ENCODE measurements at places on chromosomes 2 and 18. TPM values are rescaled to one million over a fixed set of nuclear protein-coding genes. Genes with fewer than 3 reads are reported as not detected.

- H3K27ac ChIP-seq: no peak overlapping the region
- H3K4me1 ChIP-seq: peaks cover 9% of the 10 kb centered on the region
- H3K36me3 ChIP-seq: peaks cover 5% of the 10 kb centered on the region
- H3K4me3 ChIP-seq: no peak overlapping the region
- no peaks in the 10 kb centered on the region for H3K27me3 ChIP-seq
These were observed 14.2 kb downstream of the MTX2 start for GRCh38 chr2:176283291-176284068.

DNA sequence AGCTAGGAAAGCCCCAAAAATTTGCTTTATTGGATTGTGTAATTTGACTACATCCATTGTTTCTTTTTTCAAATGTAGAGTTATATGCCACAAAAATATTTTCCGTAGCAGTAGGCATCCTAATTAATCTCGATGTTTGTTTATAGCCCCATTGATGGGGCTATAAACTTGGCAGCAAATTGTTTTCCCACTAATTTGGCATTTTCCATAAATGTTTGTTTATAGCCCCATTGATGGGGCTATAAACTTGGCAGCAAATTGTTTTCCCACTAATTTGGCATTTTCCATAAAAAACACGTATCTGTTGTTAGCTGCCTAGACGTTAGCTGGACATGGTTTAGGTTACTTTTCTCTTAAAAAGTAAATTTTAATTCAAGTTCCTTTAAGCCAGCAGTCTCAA, 23.8 kb downstream of the MSH2 start:
- no peaks in the 10 kb centered on the region for H3K4me1 ChIP-seq
- DNase-seq: no peak
- no peak overlapping the region for H3K4me3 ChIP-seq
- H3K27ac ChIP-seq: no peak overlapping the region
- H3K27me3 ChIP-seq: no peaks in the 10 kb centered on the region

LINC00305 gene
- not detected for total RNA-seq

IL18R1 gene
- total RNA-seq: 0.71 TPM

DNA sequence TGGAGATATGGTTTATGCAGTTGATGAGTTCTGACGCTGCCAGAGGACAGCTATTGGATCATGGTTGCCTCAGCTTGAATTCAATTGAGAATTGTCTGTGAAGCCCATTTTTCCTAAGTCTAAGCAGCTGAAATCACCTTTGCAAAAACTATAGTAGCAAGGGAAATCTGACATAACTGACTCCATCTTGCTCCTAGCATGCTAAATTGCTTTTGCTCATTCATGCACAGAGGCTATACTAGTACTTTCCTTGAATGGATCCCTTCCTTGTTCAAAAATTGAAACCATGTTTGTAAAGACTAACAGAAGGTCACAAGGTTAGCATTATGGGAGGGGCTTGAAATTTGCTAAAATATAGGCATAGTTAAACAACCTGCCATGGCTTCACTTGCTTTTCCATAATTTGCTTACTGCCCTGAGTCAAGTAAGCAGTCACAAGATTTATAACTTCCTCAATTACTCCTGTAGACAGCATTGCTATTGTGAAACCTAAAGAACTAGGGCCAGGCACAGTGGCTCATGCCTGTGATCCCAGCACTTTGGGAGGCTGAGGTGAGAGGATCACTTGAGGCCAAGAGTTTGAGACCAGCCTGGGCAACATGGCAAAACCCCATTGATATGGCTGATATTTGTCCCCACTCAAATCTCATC, 41.2 kb downstream of the CHRNA1 start:
- no peak overlapping the region for H3K27ac ChIP-seq
- no peak overlapping the region for H3K4me3 ChIP-seq
- DNase-seq: no peak
- H3K4me1 ChIP-seq: no peaks in the 10 kb centered on the region
- H3K27me3 ChIP-seq: no peaks in the 10 kb centered on the region

- no peaks in the 10 kb centered on the region for H3K27me3 ChIP-seq
- no peaks in the 10 kb centered on the region for H3K4me1 ChIP-seq
- H3K4me3 ChIP-seq: no peak overlapping the region
- no peak for DNase-seq
- no peaks in the 10 kb centered on the region for H3K36me3 ChIP-seq
- no peak overlapping the region for H3K27ac ChIP-seq
These were observed 248.2 kb upstream of the TNP1 start for GRCh38 chr2:217108086-217108485.

DNA sequence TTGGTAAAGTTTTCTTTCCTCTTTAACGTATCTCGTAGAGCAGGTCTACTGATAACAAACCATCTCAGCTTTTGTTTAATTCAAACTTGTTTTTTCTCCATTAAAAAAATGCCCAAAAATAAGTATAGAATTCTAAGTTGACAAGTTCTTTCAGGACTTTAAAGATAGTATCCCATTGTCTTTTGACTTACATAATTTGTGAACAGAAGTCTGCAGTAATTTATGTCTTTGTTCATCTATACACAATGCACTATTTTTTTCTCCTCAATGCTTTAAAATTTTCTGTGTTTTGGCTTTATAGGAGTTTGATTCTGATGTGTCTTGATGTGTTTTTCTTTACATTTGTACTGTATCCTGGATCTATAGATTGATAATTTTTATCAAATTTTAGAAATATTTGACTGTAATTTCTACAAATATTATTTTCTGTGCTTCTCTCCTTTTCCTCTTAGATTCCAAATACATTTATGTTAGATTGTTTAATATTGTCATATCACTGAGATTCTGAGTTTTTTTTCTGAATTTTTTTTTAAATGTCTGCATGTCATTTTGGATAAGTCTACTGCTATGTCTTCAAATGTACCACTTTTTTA, 143.3 kb downstream of the FTCDNL1 start:
- H3K27me3 ChIP-seq: peaks cover 10% of the 10 kb centered on the region
- no peak overlapping the region for H3K4me3 ChIP-seq
- DNase-seq: no peak
- H3K27ac ChIP-seq: no peak overlapping the region
- peaks cover 4% of the 10 kb centered on the region for H3K36me3 ChIP-seq
- H3K4me1 ChIP-seq: no peaks in the 10 kb centered on the region

GRCh38 chr2:44328750-44329149, 32.5 kb downstream of the PREPL start:
- no peak overlapping the region for H3K27ac ChIP-seq
- H3K4me3 ChIP-seq: no peak overlapping the region
- no peak for DNase-seq
- H3K4me1 ChIP-seq: peaks cover 6% of the 10 kb centered on the region

ALLC gene
- total RNA-seq: not detected

DNA sequence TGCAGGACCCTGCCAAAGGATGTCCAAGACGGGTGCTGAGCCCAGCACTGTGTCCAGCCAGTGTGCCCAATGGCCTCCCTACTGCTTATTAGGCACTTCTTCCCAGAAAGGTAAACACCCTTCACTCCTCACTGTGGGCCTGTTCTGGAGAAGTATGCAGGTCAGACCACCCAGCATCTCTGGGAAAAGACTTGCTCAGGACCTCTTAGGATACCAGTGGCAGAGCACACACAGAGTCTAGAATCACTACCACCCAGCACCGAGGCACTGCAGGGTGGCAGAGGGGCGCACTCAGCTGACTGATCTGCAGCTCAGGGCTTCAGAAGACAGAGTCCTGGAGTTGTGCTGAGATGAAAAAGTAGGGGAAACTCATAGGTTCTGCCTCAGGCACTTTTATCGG, 25.8 kb downstream of the XDH start:
- no peak overlapping the region for H3K27ac ChIP-seq
- DNase-seq: no peak
- no peaks in the 10 kb centered on the region for H3K4me1 ChIP-seq
- H3K27me3 ChIP-seq: no peaks in the 10 kb centered on the region

TNFRSF11A gene
- 0.38 TPM for total RNA-seq

- H3K36me3 ChIP-seq: no peaks in the 10 kb centered on the region
- H3K4me3 ChIP-seq: no peak overlapping the region
- H3K27me3 ChIP-seq: no peaks in the 10 kb centered on the region
- DNase-seq: no peak
- peaks cover 33% of the 10 kb centered on the region for H3K4me1 ChIP-seq
These were observed 21.7 kb upstream of the LCLAT1 start for GRCh38 chr2:30425326-30425725.

DNA sequence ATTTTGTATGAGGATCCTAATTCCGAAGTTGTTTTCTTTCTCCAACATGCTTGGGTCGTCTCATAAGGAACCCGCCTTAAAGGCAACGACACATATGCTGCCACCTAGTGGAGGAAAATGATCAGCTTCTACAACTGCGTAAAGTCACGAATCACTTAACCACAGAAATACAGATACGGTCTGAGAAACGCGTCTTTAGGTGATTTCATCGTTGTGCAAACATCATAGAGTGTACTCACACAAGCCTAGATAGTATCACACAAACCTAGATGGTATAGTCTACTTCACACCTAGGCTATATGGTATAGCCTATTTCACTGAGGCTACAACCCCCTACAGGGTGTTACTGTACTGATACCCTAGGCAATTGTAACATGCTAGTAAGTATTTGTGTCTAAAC, 13.1 kb downstream of the GNLY start:
- DNase-seq: no peak
- H3K4me1 ChIP-seq: peaks cover 10% of the 10 kb centered on the region
- H3K4me3 ChIP-seq: no peak overlapping the region
- peaks cover 12% of the 10 kb centered on the region for H3K27me3 ChIP-seq
- no peak overlapping the region for H3K27ac ChIP-seq

DNA sequence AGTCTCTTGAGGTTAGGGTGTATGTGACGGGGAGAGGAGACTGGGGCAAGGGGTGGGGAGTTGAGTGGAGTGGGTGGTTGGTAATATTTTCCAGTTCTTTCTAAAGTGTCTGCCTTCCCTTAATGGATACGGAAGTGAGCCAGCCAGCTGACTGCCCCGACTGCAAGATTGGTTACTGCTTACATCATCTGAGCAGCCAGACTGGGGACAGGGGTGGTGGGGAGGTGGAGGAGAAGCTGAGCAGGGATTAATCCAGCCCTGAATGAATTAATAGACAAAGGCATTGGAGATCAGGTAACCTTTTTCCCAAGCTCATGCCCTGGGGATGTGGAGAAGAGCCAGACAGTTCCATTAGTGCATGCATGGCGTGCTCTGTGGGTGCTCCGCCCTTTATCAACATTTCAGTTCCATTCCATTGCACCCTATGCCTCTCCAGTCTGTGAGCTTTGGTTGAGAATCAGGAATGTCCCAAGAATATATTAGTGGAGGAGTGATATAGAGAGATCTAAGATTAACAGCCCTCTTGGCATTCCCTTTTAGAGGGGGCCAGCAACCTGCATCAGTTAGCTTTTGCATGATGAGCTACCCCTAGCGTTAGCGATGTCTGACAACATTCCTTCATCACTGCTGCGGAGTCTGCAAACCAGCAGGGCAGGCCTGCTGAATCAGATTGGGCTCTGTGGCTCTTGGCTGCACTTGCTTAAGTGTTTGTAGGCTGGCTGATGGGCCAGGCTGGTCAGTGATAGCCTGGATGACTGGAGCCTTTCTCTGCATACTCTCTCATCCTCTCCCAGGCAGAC, 67.4 kb downstream of the TNP1 start:
- peak overlapping the region; percentile 83 for H3K27ac ChIP-seq
- no peaks in the 10 kb centered on the region for H3K36me3 ChIP-seq
- H3K27me3 ChIP-seq: no peaks in the 10 kb centered on the region
- H3K4me1 ChIP-seq: peaks cover 29% of the 10 kb centered on the region

GRCh38 chr2:52571380-52572347, 1195.9 kb upstream of the CHAC2 start:
- no peak for DNase-seq
- no peak overlapping the region for H3K27ac ChIP-seq
- H3K4me1 ChIP-seq: no peaks in the 10 kb centered on the region
- H3K36me3 ChIP-seq: peaks cover 4% of the 10 kb centered on the region

- DNase-seq: no peak
- no peaks in the 10 kb centered on the region for H3K36me3 ChIP-seq
- peaks cover 8% of the 10 kb centered on the region for H3K4me1 ChIP-seq
- H3K27ac ChIP-seq: no peak overlapping the region
- no peak overlapping the region for H3K4me3 ChIP-seq
- peaks cover 4% of the 10 kb centered on the region for H3K27me3 ChIP-seq
These were observed 93.8 kb upstream of the PHLPP1 start for GRCh38 chr18:62621546-62621945.

NEMP2 gene
- total RNA-seq: 18.9 TPM

TNS1 gene
- 130 TPM for total RNA-seq

SERPINB4 gene
- total RNA-seq: not detected

- no peak for DNase-seq
- H3K4me1 ChIP-seq: peaks cover 8% of the 10 kb centered on the region
- H3K36me3 ChIP-seq: no peaks in the 10 kb centered on the region
These were observed 7.8 kb upstream of the TRABD2A start for GRCh38 chr2:84888401-84889276.

- H3K36me3 ChIP-seq: no peaks in the 10 kb centered on the region
- no peak for DNase-seq
- no peak overlapping the region for H3K4me3 ChIP-seq
- no peak overlapping the region for H3K27ac ChIP-seq
- no peaks in the 10 kb centered on the region for H3K27me3 ChIP-seq
- peaks cover 12% of the 10 kb centered on the region for H3K4me1 ChIP-seq
These were observed 88.2 kb upstream of the HNRNPA3 start for GRCh38 chr2:177124371-177124770.

DNA sequence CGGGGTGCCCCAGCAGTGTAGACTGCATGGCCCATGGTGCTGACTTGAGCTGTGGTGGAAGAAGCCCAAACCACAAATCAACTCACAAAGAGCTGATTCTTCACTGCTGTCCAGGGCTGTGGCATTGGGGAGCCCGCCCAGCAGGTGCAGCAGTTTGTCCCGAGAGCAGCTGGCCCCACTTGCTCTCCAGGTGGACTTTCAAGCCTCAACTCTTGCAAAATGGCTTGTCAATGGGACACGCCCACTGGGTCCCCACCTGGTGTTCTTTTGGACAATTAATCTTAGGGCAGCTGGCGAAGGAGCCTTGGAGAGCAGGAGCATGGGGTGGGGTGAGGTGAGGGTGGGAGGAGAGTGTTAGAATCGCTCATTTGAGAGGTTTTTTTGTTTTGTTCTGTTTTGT, 117.9 kb downstream of the MYCN start:
- H3K4me1 ChIP-seq: peaks cover 8% of the 10 kb centered on the region
- no peaks in the 10 kb centered on the region for H3K36me3 ChIP-seq
- H3K27ac ChIP-seq: no peak overlapping the region

DNA sequence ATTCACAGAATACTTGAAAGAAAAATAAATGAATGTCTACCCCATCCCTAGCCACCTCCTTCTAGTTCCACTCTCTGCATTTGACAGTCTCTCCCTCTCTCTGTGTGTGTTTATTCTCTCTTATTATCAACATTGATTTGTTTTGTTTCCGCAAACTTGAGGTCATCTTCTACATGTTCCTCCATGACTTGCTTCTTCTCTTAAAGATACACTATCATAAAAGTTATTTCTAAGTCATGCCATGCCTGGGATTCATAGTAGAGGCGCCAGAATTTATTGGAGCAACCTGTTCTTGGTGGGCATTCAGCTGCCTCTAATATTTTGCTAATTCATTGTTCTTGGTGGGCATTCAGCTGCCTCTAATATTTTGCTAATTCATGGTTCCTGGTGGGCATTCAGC, 58.9 kb upstream of the SMAD7 start:
- no peak overlapping the region for H3K4me3 ChIP-seq
- H3K36me3 ChIP-seq: no peaks in the 10 kb centered on the region
- no peak for DNase-seq
- H3K27ac ChIP-seq: no peak overlapping the region
- H3K4me1 ChIP-seq: peaks cover 27% of the 10 kb centered on the region

- no peaks in the 10 kb centered on the region for H3K36me3 ChIP-seq
- peaks cover 2% of the 10 kb centered on the region for H3K4me1 ChIP-seq
- no peak overlapping the region for H3K4me3 ChIP-seq
- no peak for DNase-seq
These were observed 419.5 kb downstream of the NUP35 start for GRCh38 chr2:183543731-183544130.

- peak overlapping the region; percentile 98 for H3K27ac ChIP-seq
- no peak for DNase-seq
- no peaks in the 10 kb centered on the region for H3K36me3 ChIP-seq
- H3K4me1 ChIP-seq: peaks cover 65% of the 10 kb centered on the region
- peak overlapping the region; percentile 87 for H3K4me3 ChIP-seq
These were observed 1.6 kb downstream of the TSHZ1 start for GRCh38 chr18:75211953-75212750.
